ENCODE measurements at places on chromosomes 16 and 17.

- DNase-seq = no peak
Observed at GRCh38 chr16:28155293-28155692, 56.5 kb downstream of the XPO6 start.

- DNase-seq = no peak
Observed at GRCh38 chr17:71455219-71455618, 665.6 kb upstream of the SOX9 start.

- no peak for DNase-seq
Observed at GRCh38 chr16:21033704-21034103, 116.9 kb downstream of the DNAH3 start.

- no peak for DNase-seq
Observed at GRCh38 chr16:76081967-76082366, 195.2 kb upstream of the CNTNAP4 start.

Data from T follicular helper cell (primary cell).